ENCODE measurements at places on chromosomes 5 and 9.

GRCh38 chr5:155728146-155728856 lies 598.7 kb upstream of the SGCD start:
- DNase-seq, result peak; percentile 39

- DNase-seq, result no peak
Measured at GRCh38 chr5:5650949-5651348, 228.5 kb downstream of the ICE1 start.

DNA sequence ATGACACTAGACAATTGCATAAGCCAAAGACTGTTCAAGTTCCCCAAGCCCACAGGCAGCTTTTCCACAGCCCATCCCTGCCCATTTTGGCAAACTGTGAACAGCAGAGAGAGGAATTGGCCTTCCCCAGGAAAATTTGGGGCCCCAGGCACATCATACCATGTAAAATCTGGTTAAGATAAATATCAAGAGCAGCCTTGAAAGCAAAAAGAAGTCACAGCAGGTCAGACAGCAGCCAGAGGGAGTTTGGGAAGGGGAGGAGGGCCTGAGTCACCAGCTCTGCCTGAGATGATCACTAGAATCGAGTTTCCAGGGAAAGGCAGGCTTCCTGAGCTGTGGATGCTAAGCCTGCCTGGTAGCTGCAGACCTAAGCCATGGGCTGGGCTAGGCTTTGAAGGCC lies 179.2 kb downstream of the RFK start:
- DNase-seq, result no peak

DNA sequence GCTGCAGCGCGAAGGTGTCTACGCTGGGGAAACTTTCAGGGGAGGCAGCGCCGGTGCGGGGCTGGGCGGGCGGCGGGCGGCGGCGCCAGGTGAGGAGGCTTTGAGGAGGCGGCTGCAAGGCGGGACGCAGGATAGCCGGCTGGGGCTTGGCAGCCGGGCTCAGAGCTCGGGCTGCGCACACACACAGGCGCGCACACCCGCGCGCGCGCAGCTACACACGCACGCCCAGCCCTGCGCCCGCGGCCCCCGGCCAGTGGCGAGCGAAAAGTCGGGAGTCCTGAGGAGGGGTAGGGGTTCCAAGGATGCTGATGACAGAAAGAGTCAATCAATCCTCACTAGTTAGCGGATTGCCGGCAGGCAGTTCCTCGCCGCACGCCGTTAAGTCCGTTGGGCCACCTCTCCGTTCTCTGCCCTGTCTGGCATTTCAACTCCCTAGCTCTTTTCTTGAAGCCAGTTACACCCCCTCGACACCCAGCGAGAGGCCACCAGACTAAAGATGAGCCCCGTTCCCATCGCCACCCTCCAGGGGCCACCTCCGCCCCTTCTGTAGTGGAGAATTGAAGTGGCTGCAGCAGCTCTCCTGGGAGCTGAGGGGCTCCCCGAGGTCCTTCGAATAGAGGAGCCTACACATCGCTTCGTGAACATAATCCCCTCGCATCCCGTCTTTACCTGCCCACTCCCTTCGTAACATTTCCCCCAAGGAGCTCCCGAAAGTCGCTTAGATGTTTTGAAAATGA lies 1640.3 kb upstream of the C9orf72 start:
- no peak for DNase-seq

DNA sequence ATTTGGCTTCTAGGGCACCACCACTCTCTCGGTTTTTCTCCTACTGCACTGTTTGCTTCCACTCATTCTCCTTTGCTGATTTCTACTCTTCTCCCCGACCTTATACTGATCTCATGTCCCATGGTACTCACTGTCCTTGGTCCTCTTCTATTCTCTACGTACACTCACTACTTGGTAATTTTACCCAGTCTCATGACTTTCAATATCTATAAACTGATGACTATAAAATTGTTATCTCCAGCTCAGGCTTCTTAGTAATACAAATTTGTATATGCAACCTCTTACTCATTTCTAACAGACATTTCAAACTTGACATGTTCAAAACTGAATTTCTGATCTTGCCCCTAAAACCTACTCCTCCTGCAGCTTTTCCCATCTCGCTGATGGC lies 4.1 kb downstream of the RAPGEF6 start:
- DNase-seq, result no peak

DNA sequence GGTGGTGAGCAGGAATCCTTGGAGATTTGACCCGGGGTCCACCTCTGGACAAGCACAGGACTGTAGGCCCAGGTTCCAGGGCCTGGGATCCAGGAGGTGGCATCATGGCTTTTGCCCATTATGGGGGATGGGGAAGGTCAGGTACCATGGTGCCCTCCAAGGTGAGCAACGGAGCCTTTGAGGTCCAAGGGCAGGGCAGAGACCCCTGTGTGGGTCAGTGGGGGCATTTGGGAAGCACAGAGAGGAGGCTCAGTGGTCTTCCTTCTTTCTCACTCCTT lies 117.7 kb downstream of the RXRA start:
- DNase-seq, result no peak

- DNase-seq, result no peak
Measured at GRCh38 chr9:68480807-68481206, 59.9 kb downstream of the TMEM252 start.

DNA sequence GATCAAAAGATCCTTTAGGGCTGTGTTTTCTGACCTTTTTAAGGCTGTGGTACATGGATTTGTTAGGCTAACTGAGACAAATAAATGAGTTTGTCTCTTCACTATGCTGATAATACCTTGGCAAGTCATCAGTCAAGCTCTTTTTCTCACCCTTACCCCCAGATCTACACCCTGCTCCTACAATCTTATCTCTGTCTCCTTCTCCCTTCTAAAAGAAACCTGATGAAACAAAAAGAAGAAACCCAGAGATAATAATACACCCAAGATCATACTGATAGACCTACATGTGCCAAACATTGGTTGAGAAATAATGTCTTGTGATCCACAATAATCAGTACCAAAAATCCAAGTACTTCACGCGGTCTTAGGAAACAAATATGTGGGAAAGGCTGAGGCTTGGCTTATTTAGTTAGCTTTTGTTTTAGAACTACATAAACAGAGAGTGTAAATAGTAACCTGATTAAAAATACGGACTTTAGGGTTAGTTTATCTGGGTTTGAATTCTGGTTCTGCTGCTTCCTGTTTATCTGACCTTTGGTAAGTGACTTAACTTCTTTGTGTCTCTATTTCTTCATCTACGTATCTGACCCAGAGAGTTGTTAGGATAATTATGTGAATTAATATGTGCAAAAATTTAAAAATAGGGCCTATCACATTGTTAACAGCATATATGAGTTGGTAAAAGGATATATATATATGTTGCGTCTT lies 24.8 kb upstream of the PDCD1LG2 start:
- DNase-seq, result no peak

DNA sequence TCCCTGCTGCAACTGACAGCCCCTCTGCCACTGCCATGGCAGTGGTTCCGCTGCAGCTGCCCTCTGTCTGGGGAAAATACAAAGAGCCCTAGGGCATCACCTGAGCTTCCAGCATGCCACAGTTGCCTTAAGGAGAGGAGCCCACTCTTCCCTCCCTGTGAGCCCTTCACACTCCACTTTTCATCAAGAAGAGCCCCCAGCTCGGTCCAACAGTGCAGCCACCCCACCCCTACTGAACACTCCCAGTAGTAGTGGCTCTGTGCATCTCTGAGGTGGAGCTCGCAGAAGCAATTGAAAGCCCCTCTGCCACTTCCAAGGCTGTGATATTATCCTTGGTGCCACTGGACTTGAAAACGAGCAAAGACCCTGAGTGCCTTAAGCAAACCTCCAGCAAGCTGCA lies 696.8 kb upstream of the COX7C start:
- no peak for DNase-seq

DNA sequence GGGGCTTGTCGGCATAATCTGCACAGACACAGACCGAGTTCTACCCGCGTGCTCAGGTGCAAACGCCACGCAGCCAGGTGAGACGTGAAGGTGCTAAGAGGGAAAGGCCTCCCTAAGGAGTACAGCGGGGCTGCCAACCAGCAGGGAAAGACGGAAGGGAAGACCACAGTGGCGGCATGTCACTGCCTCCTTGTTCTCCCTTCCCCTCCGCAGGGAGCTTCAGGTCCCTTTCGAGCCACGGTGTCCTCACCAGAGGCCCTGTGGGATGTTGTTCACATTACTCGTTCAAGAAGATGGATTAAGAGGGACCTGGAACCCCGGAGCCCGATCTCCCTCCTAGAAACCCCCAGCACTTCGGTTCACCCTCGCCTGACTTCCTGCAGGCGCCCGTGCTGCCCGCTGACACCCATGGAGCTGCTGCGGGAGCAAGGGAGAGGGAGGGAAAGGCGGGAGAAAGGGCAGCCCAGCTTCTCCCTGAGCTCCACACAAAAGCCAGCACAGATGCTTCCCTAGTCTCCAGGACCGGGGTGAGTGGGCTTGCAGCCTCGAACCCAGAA lies 686 bp downstream of the BRD9 start:
- DNase-seq, result no peak

DNA sequence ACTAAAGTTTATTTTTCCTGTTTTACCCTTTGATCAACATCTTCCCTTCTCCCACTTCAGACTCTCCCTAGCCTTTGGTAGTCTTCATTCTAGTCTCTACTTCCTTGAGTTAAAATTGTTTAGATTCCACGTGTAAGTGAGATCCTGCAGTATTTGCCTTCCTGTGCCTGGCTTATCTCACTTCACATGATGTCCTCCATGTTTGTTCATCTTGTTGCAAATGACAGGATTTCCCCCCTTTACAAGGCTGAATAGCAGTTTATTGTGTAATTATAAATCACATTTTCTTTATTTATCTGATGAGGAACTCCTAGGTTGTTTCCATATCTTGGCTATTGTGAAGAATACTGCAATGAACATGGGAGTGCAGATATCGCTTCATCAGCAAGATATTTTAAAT lies 461.7 kb downstream of the CHSY3 start:
- DNase-seq, result no peak

GRCh38 chr9:131755541-131756198 lies 15.8 kb upstream of the RAPGEF1 start:
- peak; percentile 50 for DNase-seq

- DNase-seq, result peak; percentile 79
Measured at GRCh38 chr5:151770383-151771258, 1.1 kb upstream of the G3BP1 start.

DNA sequence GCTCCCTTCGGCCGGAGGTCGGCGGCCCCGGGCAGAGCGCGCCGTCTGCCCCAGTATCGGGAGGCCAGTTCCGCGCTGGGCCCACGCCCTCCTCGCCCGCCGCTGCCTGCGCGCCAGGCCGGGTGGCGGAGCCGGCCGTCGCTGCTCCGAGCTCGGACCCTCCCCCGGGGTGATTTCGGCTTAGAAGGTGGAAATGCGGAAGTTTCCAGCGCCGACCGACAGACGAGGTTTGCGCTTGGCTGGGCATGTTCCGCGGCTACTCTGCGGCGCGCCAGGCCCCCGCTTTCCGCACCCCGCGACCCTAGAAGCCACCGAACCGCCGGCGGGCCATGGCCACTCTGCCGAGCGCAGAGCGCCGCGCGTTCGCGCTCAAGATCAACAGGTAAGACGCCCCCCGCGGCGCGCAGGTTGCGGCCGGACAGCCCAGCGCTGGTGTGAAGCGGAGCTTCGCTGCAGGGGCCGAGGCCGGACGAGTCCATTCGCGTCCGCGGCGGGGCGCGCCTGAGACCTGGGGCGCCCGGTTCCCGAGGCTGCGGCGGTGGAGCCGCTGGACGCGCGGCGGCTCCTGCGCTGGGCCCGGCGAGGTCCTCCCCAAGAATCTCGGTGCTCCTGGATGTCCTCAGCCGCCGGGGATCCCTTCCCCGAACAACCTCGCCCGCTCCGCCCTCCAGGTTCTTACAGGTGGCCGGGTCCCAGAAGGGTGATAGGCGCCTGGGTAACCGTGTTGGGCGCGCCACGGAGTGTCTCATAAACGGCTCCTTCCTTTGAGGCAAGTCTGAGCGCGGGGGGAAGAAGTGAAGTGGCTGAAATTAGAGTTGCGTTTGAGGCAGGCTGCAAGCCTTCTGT lies at the start of gene DOCK8:
DOCK8 (plus strand) TSS at position 218 of the 846 bp plus-strand sequence; CDS start at position 330, 112 bp downstream.
- DNase-seq, result no peak

- DNase-seq, result no peak
Measured at GRCh38 chr9:100573655-100574260, 4.1 kb upstream of the CAVIN4 start.

DNA sequence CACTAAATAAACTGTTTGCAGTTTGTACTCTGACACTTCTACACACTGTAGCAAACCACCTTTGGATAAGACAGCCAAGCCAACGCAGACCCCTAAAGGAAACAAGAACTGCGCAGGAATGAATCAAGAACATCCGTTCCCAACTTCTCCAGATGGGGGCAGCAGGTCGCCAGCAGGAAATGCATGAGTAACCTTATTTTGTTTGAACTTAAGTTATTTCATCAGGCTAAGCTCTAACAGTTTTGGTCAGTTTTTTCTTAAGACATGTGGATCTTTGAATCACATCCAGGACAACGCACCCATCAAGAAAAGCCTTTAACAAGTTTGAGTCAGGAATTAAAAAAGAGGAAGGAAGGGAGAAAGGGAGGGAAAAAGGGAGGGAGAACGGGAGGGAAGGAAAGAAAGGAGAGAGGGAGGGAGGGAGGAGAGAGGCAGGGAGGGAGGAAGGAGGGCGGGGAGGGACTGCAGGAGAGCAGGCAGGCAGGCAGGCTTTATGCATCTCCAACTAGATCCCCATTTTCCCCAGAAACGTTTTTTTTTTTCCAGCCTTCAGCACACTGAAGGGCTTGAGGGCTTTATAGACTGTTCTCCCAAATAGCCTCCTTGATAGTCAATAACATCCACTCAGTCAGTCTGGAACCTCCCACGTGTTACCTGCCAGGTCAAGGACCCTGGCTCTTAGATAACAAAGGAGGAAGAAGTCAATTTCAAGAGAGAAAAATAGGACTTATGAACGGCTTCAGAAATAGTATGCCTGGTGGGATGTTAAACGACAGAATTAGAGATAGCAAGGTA lies 22.2 kb downstream of the BHMT start:
- DNase-seq, result peak; percentile 31

GRCh38 chr5:108430931-108431608 lies 49.2 kb upstream of the FBXL17 start:
- DNase-seq, result no peak

GRCh38 chr5:78526049-78526525 lies 122.5 kb downstream of the LHFPL2 start:
- DNase-seq, result no peak

GRCh38 chr9:16367605-16368231 lies 502.8 kb downstream of the BNC2 start:
- DNase-seq, result no peak

DNA sequence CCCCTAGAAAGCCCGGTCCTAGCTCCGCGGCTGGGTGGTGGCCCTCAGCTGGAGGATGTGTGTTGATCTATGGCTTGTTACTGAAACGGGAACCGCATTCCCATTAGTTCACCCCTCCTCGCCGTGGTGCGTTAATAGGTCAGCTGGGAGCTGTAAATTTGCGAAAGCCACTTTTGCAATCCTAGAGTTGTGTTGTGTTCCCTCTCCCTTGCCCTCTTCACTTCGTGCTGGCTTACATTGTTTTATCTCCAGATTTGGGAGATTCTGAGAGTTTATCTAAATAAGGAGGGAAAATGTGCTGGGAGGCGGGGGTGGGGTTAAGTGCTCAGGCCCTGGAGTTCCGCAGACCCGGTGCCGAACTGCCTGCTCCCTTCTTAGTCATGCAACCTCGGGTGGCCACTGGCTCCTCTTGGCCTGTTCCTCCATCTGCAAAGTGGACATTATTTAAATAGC lies 62.8 kb downstream of the HMCN2 start:
- DNase-seq, result no peak

- DNase-seq, result no peak
Measured at GRCh38 chr5:178378527-178379484, 146.2 kb upstream of the PHYKPL start.

All from anterior cingulate cortex (tissue), 58 donors.